ENCODE measurements at places on chromosomes 6 and 20. TPM values are rescaled to one million over a fixed set of nuclear protein-coding genes. Genes with fewer than 3 reads are reported as not detected.

GRCh38 chr20:62723768-62724450 is 15.3 kb downstream of the NTSR1 start:
- DNase-seq = no peak
- no peaks in the 10 kb centered on the region for H3K4me1 ChIP-seq
- no peak overlapping the region for H3K27ac ChIP-seq
- no peak overlapping the region for H3K4me3 ChIP-seq

GRCh38 chr6:98769546-98769945 is 64.8 kb upstream of the POU3F2 start:
- H3K36me3 ChIP-seq = no peaks in the 10 kb centered on the region
- no peak overlapping the region for H3K4me3 ChIP-seq
- H3K4me1 ChIP-seq = no peaks in the 10 kb centered on the region
- DNase-seq = no peak

- no peak overlapping the region for H3K27ac ChIP-seq
- no peaks in the 10 kb centered on the region for H3K4me1 ChIP-seq
- no peak for DNase-seq
- H3K27me3 ChIP-seq = no peaks in the 10 kb centered on the region
These were observed 67.4 kb upstream of the FABP7 start for GRCh38 chr6:122712093-122712447.

Gene ID4
- total RNA-seq = 19.0 TPM
